ENCODE measurements at places on chromosomes 16 and 17.

DNA sequence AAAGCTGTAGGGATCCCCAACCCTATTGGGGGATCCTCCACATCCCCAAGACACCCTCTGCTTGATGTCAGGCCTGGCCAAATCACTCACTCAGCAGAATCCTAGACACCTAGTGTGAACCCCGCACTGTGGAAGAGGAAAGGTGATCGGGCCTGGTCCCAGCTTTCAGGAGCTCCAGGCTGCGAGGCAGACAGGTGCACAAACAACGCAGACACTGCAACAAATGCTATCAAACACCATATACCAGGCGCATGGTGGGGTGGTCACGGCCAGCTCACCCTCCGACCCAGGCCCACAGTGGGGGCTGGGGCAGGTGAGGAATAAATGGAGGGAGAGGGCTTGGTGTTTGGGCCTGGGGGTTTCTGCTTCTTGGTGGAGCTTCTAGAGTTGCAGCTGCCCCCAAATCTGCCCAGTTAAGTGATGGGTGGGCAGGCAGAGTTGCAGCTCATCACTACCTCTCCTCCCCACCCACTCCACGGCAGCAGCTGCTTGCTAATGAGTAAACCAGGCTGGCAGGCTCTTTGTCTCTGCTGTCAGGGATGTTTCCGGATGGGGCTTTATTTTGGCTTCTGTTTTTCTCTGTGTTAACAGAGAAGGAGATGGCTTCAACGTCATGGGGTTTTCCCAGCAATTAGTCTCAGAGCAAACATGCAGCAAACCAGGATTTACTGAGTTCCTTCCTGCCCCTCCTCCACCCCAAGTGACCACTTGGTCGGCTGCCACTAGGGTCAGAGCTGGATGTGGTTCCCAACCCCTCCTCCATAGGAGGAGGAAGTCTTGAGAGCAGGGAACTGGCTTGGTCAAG, 46.6 kb downstream of the PECAM1 start:
- no peak for DNase-seq

- peak; percentile 59 for DNase-seq
Observed at GRCh38 chr16:685967-686366, 1.8 kb upstream of the JMJD8 start.

DNA sequence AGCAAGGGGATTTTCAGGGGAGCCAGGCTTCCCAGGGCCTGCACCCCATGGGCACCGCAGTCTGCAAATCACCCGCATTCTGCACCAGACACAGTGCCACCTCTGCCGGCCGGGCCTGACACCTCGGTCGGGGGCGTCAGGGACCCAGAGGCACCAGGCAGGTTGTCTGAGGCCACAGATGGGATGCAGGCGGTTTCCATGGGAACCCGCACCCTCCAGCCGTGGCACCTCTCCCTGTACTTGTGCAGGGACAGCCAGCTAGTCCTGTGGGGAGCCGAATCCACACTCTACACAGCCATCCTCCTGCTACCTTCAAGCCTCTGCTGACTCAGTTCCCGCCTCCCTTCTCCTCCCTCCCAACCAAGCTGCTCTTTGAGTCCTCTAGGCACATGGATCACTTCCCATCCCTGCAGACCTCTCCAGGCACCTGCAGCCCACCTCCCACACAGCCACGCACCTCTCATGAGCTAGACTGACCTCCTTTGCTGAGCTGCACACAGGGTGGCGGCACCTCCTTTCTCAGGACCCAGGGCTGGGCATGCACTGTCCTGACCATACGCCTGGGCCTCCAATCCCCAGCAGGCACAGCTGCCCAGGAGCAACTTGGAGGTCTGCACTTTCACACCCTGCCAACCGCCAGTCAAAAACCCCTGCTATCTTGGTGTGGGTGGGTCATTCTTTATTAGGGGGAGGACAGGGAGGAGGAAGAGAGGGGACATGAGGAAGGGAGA, 119.5 kb downstream of the C16orf78 start:
- DNase-seq = no peak

DNA sequence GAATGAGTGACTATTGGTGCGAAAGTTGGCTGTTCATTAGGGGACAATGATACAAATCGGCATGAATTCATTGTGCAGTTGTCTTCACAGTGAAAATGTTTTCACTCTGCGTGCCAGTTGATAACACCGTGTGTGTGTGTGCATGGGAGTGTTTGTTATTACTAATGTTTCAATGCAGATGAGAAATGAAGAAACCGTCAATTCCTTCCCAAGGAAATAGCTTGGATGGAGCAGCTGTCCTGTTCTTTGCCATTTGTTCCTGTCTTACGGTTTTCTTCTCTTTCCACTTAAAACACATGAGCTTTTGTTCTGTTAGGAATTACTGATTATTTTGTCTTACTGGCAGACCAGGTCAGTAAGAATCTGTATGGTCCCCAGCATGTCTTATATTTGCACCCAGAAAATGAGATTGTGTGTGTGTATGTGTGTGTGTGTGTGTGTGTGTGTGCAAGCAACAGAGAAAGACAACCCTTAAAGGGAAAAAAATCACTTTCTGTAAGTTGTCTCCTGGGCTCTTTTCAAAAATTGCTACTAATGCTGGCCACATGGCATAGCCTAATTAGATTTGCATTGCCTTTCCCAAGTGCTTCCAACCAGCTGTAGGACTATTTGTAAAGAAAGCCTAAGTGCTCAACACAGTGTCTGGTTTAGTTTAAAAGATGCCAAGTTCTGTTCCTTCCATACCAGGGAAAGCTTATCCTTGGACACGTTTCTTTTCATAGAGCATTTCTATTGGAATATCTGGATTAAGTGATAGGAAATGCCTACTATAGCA, 23.8 kb downstream of the SHISA9 start:
- DNase-seq = no peak

DNA sequence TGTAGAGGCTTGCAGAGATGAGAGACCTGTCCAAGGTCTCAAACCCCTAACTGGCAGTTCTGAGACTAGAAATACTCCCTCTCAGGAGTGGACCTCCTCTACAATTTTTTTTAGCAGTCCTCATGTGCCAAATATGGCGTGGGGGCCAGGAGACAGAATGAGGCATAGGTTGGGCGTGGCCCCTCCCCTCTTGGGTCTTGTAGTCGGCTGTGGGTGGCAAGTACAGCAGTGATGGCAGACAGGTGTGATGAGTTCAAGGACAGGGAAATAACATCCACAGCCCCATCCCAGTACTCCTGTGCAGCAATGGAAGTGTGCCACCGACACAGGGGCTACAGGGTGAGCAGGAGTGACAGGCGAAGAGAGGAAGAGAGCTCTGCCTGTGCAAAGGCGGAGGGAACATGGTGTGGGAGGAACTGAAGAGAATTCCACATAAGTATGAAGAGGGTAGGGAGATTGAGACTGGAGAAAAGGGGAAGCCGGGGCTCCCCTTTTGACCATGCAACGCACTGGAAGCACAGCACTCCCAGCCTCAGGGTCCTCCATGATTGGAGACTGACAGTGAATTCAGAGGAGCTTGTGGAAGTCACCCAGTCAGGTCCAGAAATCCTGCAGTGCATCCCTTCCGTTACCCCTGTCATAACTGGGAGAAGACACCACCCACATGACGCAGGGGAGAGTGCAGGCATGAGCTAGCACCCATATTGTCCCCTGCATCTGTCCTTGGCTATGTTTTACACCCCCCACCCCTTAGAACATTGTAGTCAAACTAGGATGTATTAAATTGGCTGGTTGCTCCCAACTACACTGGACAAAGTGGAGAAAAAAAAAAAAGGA, 14.8 kb upstream of the CETP start:
- no peak for DNase-seq

GRCh38 chr17:8822401-8823035, 23.4 kb upstream of the MFSD6L start:
- no peak for DNase-seq

GRCh38 chr16:10966129-10966528, 21.8 kb downstream of the CLEC16A start:
- peak; percentile 66 for DNase-seq

GRCh38 chr17:42270596-42270995, 5.6 kb downstream of the STAT5B start:
- DNase-seq = no peak

DNA sequence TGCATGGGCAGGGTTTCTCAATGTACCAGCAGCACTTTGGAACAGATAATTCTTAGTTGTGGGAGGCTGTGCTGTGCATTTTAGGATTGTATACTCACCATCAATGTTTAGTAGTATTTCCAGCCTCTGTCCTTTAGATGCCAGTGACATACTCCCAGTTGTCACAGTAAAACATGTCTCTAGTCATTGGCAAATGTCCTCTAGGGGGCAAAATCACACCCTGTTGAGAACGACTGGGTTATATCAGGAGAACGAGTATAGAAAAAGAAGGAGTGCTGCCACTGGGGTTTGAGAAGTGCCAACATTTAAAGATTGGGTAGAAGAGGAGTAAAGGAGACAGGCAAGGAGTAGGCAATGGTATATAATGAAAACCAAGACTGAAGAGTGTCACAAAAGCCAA, 37.9 kb upstream of the SMIM36 start:
- no peak for DNase-seq

- DNase-seq = no peak
Observed at GRCh38 chr16:48918520-48919258, 308.7 kb upstream of the N4BP1 start.

- no peak for DNase-seq
Observed at GRCh38 chr17:16383216-16383615, 2.3 kb downstream of the UBB start.

GRCh38 chr17:36182176-36183000, 6.0 kb upstream of the TBC1D3B start:
- no peak for DNase-seq

GRCh38 chr16:24863582-24864437, 18.0 kb downstream of the SLC5A11 start:
- DNase-seq = no peak
